Eye (tissue), 1 donor: ENCODE measurements at places on chromosomes 6 and 20.

- peak; percentile 68 for DNase-seq
Measured at GRCh38 chr6:33314515-33314942, 651 bp upstream of the TAPBP start.

DNA sequence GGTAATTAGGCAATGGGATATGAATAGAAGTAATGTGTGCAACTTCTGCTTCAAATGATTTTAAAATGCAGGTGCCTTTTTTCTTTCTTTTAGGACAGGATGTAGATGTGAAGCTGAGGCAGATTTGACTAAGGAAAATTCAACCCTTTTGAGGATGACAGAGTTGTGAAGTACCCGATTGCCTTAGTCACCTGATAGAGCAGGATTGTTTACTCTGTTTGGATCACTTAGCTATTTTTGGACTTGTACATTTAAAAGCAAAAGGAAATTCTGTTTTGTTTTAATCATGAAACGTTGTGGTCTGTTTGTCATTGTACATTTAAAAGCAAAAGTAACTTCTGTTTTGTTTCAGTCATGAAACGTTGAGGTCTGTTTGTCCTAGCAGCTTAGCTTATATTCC, 143.4 kb downstream of the FAM83B start:
- DNase-seq = no peak

DNA sequence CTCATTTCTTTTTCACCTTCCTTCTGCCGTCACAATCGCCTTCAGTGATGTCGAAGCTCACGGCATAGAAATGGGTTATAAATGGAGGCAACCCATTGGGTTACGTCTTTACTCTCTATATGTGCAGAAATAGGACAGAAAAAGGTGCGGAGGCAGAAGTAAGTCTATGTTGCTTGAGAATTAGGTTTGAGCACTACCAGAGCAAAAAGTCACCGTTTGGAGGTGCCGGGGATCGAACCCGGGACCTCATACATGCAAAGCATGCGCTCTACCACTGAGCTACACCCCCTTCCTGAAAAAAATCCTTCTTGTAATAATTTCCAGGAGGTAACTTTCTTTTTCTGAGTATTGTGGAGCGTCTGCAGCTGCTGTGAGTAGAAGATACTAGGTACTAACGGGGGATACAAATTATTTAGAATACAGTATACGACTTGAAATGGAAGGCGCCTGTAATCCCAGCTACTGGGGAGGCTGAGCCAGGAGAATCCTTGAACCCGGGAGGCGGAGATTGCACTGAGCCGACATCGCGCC, 134.2 kb downstream of the TRIM27 start:
- DNase-seq = peak; percentile 78

- DNase-seq = peak; percentile 51
Measured at GRCh38 chr6:112279031-112279935, 24.9 kb upstream of the LAMA4 start.

DNA sequence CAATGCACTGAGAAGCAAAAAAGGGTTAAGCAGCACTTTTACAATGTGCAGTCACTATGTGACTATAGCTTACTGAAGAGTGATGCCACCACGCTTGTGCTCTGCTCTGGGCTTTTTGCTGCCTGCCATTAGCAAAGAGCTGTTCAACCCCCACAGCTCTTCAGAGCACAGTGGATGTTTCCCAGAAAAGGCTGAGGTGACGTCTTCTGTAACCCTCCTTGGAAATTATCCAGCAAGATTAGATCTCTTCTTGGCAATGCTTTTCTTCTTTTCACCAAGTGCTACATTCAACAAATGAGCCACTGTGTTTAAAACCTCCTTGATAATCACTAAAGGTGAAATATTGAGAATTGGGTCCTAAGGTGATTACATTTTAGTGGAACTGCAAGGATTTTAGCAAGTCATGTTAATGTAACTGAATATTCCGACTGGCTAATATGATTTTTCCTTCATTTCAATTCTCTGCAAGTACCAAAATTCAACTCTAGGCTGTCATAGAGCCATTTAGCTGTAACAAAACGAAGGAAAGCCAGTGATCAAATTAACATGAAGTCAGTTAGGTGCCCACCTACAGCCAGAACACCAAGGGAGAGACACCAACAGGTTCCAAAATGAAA, 34.9 kb downstream of the ELOVL5 start:
- DNase-seq = no peak

DNA sequence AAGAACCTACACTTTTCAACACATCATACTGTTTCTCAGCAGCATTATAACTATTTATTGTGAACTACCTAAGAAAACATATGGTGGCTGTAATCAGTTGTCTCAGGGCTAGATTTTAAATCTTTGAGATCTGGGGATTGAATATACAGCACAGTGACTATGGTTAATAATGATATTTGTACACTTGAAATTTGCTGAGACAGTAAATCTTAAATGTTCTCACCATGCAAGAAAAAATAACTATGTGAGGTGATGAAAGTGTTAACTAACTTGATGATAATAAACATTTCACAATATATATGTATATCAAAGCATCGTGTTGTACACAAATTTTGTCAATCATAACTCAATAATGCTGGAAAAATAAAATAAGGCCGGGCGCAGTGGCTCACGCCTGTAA, 113.8 kb downstream of the ATXN1 start:
- no peak for DNase-seq
